ENCODE measurements at places on chromosomes 4 and X.

- DNase-seq: no peak
These were observed 91.6 kb downstream of the ARAP2 start for GRCh38 chr4:36152735-36153134.

DNA sequence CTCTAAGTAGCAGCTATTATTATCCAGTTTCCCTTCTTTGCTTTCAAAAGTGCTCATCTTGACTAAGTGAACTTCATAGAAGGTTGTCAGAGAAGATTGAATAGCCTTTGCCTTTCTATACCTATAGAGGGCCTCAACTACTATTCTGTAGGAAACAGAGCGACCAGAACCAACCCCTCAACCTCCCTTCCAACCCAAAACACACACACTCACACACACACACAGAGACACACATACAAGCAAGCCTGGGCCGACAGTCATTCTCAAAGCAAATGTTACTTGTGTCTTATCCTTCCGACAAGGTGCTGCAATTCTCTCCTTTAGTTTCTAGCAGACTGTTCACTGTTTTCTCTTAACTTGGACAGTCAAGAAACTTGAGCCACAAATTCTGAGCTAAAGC is 201.6 kb downstream of the DCTD start:
- DNase-seq: no peak

GRCh38 chr4:76556452-76556851 is 121.4 kb downstream of the SHROOM3 start:
- no peak for DNase-seq

- no peak for DNase-seq
These were observed 826.6 kb upstream of the SLIT2 start for GRCh38 chr4:19425146-19425545.

- no peak for DNase-seq
These were observed 262.0 kb downstream of the PPP1R2C start for GRCh38 chrX:42515939-42516338.

- no peak for DNase-seq
These were observed 601 bp downstream of the SLC25A43 start for GRCh38 chrX:119399772-119400101.

DNA sequence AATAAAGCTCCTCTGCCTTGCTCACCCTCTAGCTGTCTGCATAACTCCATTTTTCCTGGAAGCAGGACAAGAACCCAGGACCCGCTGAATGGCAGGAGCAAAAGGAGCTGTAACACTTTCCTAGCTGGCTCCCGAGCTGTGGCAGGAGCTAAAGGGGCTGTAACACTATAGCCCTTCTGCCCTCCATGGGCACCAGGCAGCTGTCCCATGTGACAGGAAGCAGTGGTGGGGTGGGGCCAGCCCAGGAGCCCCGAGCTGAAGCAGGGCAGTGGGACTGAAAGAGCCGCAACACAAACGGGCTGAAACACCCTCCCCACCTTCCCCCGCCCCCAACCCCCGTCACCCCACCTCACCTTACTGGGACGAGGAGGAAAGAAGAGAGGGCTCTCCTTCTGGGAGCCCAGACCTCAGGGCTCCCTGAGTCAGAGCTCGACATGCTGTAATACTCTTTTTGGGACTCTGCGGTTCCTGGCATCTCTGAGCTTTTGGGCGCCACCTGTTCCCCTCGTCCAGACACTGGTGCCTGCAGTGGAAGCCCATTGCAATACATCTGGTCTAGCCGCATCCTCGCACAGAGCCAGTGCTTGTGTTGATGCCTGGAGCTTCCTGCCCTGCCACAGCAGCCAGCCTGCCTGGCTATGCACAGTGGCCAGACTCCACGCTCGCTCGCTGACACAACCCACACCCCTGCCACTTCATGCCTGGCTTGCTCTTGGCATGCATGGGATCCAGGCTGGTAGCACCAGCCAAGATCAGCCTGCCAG is 39.4 kb downstream of the PPM1K start:
- peak; percentile 8 for DNase-seq

DNA sequence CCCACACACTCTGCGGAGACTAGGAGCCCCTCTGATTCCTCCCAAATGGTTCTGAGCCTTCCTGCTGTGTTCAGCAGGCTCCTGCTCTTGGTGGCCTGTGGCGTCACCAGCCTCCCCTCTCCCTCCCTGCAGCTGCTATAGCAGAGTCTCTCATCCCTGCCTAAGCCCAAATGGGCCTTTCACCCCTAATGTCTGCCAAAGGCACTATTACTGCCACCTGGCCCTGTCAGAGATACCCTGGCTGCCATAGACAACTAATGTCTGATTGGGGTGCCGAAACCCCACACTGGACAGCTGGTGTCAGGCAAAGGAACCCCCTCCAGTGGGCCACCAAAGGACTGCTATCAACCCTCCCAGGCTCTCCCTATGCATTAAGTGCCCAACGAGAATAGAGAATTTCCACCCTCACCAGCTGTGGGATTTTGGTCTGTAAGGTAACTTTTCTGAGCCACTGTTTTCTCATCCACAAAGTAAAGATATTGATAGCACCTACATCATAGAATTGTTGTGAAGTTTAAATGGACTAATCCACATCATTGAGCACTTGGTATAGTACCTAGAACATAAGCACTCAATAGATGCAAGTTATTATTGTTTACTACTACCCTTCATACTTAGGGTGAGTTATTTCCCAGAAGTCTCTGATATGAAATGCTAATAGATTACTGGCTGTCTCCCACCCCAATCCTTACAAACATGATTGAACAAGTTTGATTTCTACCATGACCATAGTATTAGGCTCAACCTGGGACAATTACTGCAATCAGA is 421.3 kb downstream of the MID1IP1 start:
- DNase-seq: no peak

- no peak for DNase-seq
These were observed 322.1 kb downstream of the TLL1 start for GRCh38 chr4:166195101-166195500.

DNA sequence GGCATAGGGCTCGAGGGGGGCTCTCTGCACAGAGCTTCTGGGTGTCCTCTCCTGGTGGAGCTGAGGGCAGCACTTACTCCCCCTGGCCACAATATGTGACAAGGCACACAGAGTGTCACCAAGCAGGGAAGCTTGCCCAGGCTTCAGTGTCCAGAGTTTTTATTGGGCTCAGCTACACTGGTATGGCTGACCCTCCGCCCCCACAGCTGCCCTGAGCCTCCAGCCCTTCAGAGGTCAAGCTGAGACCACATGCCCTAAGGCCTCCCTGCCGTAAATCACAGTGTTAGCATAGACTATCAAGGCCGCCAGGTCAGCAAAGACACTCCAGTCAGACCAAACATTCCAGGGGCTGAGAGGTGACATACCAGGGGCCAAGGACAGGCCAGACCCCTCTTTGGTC is 59.0 kb downstream of the EVC start:
- no peak for DNase-seq

DNA sequence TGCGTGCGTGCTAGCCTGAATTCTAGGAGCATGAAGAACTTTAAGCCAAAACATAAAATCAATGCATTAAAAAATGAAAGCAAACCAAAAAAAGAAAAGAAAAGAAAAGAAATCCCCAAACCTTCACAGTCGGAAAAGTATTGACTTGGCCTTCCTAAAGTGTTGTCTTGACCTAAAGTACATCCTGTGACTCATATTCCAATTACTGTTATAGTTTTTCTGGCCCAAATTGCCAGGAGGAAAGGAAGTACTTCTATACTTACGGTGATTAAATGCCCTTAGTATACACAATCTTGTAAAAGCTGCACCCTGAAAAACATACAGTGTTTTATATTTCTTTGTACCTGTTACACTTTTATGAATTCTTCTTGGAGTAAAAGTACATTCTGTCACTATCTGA is 512.8 kb downstream of the ANKRD50 start:
- no peak for DNase-seq

GRCh38 chr4:24805566-24805965 is 10.2 kb downstream of the SOD3 start:
- no peak for DNase-seq

GRCh38 chr4:62301500-62301899 is 1101.4 kb downstream of the ADGRL3 start:
- no peak for DNase-seq

DNA sequence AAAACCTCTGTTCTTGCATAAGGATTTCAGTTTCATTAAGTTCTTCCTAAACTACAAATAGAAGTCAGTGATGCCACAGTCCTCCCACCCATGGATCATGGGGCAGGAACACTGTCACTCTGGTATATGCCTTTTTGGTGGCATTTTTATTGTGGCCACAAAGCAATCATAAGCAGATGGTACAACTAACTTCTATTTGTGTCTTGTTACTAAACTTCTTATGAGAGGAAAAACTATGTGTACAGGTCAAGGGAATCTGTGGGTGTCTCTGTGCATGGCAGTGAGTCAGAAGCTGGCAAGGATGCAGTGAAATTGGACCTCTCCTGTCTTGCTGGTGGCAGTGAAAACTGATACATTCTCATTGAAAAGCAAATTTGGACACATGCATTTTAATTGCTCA is 245.0 kb upstream of the GPC4 start:
- no peak for DNase-seq

DNA sequence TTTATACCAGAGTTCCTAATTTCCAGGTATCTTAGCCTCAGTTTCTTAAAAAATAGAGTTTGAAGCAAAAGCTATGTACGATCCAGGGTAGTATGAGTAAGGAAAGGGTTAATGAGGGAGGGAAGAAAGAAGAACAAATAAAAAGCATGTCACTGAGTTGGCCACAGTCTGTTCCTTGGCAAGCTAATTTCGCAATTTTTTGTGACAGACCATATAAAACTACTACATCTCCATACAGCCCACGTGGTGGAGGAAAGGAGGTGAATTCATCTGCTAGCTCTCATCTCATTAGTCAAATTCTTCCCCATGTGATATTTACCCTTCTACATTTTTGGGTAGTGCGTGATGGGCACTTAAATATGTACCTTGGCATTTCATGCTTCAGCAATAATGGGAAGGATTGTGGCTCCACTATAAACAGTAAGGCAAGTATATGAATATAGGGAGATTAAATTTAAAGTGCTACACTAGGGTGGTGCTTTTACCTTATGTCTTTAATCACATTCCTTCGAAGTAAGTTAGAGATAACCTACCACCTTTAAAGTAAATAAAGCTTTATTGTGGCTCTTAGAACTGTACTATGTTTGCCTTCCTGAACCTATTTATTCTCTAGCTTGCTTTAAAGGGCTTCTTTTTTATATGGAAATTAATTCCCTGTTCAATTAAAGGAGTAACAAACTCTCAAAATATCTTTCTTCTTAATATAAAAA is 102.1 kb upstream of the VAMP7 start:
- DNase-seq: no peak

DNA sequence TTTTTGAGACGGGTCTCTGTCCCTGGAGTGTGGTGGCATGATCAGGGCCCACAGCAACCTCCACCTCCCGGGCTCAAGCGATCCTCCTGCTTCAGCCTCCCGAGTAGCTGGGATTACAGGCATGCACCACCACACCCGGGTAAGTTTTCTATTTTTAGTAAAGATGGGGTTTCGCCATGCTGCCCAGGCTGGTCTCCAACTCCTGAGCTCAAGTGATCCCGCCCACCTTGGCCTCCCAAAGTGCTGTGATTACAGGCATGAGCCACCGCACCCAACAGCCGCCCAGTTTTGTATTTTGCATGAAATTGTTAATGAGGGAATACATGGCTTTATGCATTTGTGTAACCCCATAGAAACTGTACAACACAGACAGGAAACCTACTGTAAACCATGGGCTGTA is 2.8 kb upstream of the ARHGAP4 start:
- no peak for DNase-seq

- no peak for DNase-seq
These were observed 176.0 kb upstream of the NWD2 start for GRCh38 chr4:37068580-37068979.

DNA sequence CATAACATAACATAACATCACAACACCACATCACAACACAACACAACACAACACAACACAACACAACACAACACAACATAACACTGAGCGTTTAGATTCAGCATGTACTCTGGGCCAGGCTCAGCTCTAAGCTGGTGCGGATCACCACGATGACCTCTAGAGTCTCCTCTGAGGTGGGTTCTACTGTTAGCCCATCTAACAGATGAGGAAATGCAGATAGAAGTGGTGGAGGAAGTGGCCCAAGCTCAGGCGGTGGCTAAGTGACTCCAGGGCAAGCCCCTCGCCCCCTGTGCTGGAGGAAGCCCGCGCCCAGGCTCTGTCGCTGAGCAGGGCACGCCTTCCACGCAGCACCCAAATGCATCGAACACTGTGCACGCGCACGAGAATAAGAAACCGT is 45.3 kb upstream of the CDKN2AIP start:
- DNase-seq: no peak

DNA sequence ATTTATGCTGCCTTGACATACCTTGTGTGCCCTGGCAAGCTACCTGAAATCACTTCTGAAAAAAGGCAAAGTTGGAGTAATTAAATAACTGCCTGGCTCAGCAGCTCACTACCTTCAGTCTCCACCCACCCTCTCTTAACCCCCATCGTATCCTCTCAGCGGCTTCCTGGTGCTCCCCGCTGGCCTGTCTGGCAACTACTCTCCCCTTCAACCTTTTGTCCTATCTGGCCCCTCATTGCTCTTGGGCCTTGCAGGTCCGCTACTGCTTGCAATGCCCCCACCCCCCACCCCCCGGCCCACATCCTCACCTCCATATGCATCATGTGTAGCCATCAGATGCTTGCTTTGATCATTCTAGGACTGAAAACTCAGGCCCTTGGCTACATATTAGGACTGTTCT is 34.5 kb downstream of the PRPS1 start:
- DNase-seq: no peak

DNA sequence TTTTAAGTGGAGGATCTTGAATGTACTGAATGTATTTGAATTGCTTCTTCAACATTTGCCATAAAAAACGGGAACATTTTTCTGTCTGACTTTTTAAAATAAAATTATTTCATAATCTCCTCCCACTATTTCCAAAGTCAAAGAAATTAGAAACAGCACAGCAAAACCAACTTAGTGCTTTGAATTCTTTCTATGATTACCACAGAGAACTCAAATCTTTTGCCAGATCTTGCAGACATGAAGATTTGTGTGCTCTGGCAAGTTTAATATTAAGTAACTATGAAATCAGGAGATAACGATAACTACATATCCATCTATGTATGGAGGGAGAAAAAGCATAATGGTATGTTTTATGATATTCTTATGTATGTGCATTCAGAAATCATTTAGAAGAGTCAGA is 982.2 kb downstream of the PCDH7 start:
- DNase-seq: no peak

DNA sequence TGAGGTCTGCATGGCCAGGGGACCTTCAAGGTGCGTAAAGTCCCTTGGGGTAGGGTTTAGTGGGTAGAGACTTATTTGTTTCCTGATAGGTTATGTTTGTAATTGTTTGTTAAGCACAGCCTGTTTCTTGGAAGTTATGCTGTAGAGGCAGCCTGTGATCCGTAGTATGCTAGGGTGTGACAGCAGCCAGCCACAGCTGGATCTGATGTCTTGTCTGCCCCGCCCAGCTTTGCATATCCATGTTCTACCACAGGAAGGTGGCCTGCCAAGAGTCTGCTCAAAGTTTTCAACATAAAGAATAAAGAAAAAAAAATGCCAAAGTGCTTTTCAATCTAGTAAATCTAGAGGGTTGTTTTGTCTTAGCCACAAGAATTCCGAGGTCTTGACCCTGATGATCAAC is 19.1 kb upstream of the PRRG3 start:
- no peak for DNase-seq

All from stimulated activated CD8-positive, alpha-beta memory T cell treated with anti-CD3 and anti-CD28 coated beads, Interleukin-2, amount 100 ng/mL, for 48 hours (primary cell).